ENCODE measurements at places on chromosomes 1 and 21.

DNA sequence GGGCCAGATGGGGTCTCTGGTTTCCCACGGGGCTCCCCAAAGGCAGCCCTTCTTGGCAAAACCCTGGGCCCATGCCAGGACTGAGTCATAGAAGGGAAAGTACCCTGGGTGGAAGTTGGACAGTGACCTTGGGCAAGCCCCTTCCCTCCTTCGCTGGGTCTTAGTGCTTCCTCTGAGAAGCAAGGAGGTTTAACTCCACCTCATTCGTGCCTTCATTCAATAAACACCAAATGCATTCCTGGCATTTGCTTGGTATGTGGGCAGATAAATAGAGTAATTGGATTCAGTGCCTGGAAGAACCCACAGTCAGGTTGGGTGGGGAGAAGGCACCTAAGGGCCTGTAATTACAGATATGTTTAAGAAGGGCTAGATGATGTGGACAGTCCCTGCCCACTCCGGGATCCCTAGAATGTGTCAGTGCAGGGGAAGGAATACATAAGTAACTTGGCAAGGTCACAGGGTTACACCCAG is 36.3 kb upstream of the CITED4 start:
- DNase-seq: peak; percentile 79

- DNase-seq: no peak
Observed at GRCh38 chr1:17308593-17308992, 596 bp downstream of the PADI4 start.

DNA sequence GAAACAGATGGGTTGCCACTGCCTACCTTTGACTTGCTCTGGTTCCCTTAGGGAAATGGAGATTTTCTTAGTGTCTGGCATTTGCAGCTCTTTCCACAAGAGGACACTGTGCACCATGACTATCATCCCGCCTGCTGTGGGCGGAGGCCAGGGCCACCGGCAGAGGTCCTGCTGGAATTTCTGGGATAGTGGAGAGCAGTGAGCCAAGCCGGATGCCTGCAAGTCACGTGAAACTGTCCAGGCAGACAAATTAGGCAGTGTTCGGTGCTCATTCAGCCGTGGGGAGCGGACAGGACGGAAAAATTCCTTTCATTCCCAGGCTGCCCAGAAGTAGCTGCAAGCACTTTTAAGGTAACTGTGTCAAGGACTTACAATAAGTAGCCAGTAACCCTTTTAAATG is 43.4 kb downstream of the IGSF5 start:
- peak; percentile 96 for DNase-seq

- no peak for DNase-seq
Observed at GRCh38 chr1:78721136-78721535, 71.5 kb downstream of the IFI44 start.

GRCh38 chr1:3359351-3359750 is 95.1 kb upstream of the ARHGEF16 start:
- no peak for DNase-seq

DNA sequence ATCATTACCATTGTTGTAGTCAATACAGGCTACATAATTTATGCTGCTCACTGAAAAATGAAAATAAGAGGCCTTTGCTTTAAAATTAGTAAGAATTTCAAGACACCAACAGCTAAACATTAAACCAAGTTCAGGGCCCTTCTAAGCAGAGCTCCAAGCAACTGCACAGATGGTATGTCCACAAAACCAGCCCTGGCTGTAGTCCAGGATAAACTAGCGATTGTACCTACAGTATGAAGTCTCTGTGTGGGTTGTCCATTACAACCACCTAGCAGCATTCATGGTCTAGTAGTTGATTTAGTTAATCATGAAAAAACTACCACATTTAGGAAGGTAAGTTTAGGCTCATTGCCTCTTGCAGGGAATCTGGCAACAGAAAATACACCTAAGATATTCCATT is 35.3 kb downstream of the CLCA4 start:
- no peak for DNase-seq

DNA sequence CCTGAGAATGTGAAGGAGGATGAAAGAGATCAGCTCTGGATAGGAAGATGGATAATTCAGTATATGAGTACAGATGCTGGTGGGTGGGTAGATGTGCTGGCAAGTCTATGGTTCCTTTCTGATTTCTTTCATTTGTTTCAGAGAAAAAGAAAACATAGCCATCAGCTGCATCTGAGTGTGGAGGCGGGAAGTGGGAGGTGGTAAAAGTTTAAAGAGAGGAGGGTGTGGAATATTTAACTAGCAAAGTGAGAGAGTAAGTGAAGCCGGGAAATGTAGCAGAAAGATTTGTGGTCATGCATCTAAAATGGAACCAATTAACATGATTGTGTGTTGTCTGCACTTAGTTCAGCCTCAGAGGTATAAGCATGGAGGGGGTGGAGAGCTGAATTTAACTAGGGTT is 16.4 kb downstream of the RPE65 start:
- DNase-seq: no peak

DNA sequence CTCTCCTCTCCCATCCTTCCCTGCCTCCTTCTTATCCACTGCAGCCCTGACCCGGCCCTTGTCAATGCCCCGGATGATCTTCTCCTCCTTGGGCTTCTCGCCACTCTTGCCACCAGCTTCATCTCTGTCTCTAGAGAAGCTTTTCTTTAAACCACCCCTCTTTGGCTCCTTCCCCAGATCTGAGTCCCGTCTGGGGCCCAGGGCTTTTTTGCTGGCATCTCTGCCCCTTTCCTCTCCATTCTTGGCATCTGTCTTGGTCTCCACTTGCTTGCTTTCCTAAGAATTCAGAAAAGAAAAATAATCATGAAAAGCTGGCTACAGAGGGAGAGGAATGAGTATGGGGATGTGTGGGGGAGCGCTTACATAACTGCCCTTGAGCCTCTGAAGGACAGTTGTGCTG is 11.8 kb downstream of the SHISA4 start:
- no peak for DNase-seq

DNA sequence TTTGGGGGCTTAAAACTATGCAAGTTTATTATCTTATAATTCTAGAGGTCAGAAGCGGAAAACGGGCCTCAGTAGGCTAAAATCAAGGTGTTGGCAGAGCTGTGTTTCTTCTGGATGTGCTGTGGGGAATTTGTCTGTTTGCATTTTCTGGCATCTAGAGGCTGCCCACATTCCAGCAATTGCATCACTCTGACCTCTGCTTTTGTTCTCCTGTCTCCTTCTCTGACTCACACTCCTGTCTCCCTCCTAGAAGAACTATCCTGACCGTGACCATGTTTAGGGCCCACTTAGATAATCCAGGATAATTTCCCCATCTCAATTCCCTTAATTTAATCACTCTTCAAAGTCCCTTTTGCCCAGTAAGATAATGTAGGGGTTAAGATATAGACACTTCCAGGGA is 127.4 kb upstream of the DEPDC1 start:
- DNase-seq: peak; percentile 68

- DNase-seq: no peak
Observed at GRCh38 chr1:29488794-29489311, 252.5 kb downstream of the PTPRU start.

DNA sequence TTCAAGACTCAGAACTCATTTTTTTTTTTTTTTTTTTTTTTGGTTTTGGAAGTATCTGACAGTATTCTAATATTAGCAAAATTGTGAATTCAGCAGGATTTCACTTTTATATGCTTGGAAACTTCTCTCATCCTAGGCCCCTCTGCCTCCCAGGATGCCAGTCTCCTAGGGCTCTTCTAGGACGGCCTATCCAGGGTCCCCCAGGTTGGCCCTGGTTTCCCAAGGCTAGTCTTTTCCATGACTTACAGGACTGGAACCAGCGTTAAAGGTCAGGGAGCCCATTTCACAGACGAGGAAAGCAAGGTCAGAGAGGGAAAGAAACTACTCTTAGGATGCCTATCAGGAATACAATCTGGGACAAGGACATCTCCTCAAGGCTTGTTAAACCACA is 412.5 kb downstream of the PTPRU start:
- DNase-seq: no peak
